DND-41 (cell line): ENCODE measurements at places on chromosomes 2 and 18.
A peak's percentile ranks its signal among the peaks of the same experiment; 100 is the strongest.

DNA sequence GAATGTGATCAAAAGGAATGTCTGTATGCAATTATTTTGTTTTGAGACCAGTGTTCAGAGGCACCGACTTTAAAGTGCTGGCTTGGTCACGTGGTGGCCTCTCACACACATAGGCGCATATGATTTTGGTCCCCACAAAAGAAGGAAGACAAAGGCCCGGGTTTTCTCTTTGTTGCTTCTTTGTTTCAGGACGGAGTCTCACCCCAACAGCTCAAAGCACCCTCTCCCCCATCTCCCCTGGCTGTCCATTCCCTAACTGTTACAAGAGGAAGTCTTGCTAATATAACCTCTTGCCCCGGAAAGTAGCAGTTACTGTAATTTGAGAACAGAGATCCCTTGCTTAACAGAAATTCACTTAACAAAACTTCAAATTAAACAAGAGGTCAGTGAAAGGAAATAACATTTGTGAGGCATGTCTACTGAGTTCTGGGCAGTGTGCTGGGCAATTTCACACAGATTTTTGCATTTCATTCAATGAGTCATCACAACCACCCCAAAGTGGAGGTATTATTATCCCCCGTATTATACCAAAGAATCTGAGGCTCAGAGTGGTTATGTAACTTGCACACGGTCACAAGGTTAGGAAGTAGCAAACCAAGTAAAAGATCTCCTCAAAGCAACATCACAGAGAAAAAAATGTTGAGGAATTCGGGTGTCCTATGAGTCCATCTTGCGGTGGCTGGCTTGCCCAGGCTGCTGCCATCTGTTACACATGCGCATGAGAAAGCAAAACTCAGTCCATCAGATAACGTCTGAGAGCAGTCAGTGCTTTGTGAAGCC, 75.8 kb downstream of the SDC1 start:
- peaks cover 3% of the 10 kb centered on the region for H3K27me3 ChIP-seq
- DNase-seq: no peak
- H3K36me3 ChIP-seq: no peaks in the 10 kb centered on the region
- H3K4me3 ChIP-seq: no peak overlapping the region
- H3K27ac ChIP-seq: no peak overlapping the region

- H3K27ac ChIP-seq: no peak overlapping the region
- H3K27me3 ChIP-seq: no peaks in the 10 kb centered on the region
- no peak for DNase-seq
- H3K36me3 ChIP-seq: no peaks in the 10 kb centered on the region
- no peak overlapping the region for H3K4me3 ChIP-seq
- peaks cover 15% of the 10 kb centered on the region for H3K4me1 ChIP-seq
Measured at GRCh38 chr2:239894276-239894675, 130.9 kb downstream of the NDUFA10 start.

DNA sequence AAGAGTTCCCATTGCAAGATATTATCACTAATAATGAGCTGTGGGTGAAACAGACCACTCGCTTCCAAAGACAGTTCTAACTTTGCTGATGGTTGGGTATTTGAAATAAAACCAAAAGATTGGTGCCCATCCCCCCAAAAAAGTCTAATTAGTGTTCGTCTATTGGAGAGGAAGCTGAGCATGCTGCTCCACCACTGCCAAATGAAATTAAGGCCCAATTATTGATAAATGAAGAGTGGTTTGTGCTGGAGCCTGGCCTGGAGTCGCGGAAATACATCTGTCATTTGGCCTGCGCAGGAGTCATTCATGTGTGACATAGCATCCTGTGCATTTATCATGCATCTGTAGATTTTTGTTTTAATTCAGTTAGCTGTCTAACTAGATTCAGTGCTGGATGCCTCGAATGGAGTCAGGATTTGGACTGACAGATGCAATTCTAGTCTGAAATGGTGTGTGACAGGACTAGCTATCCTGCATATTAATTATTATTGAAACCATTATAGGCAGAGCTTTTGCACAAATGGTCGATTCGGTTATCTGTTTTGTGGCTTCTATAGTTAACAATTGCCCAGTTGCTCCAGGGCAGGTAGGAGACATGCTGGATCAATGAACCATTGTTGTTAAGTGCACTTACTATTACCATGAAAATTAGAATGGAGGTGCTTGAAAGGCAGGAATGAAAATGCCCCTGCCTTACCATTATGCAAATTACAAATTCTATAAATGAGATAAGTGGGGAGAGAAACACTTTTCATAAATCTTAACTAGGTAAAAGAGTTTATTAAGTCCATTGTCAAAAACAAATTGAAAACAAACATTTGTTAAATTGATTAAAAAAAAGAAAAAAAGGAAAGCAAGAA, 450.4 kb upstream of the TCF4 start:
- DNase-seq: no peak
- H3K27me3 ChIP-seq: no peaks in the 10 kb centered on the region
- H3K36me3 ChIP-seq: no peaks in the 10 kb centered on the region
- H3K27ac ChIP-seq: no peak overlapping the region
- no peaks in the 10 kb centered on the region for H3K4me1 ChIP-seq
- H3K4me3 ChIP-seq: no peak overlapping the region

GRCh38 chr2:119910566-119910965, 102.3 kb upstream of the EPB41L5 start:
- H3K27me3 ChIP-seq: no peaks in the 10 kb centered on the region
- H3K4me1 ChIP-seq: no peaks in the 10 kb centered on the region
- no peak overlapping the region for H3K4me3 ChIP-seq
- no peak for DNase-seq

GRCh38 chr2:200216310-200216709, 90.2 kb upstream of the SPATS2L start:
- peaks cover 8% of the 10 kb centered on the region for H3K27me3 ChIP-seq
- H3K4me3 ChIP-seq: no peak overlapping the region
- no peak overlapping the region for H3K27ac ChIP-seq
- H3K4me1 ChIP-seq: no peaks in the 10 kb centered on the region
- DNase-seq: no peak

- no peak overlapping the region for H3K27ac ChIP-seq
- DNase-seq: no peak
- no peaks in the 10 kb centered on the region for H3K36me3 ChIP-seq
- H3K4me1 ChIP-seq: no peaks in the 10 kb centered on the region
- no peak overlapping the region for H3K4me3 ChIP-seq
Measured at GRCh38 chr2:134725876-134726275, 7.1 kb upstream of the TMEM163 start.

- no peak overlapping the region for H3K27ac ChIP-seq
- H3K36me3 ChIP-seq: no peaks in the 10 kb centered on the region
- no peaks in the 10 kb centered on the region for H3K4me1 ChIP-seq
- no peak for DNase-seq
- H3K4me3 ChIP-seq: no peak overlapping the region
Measured at GRCh38 chr2:238803996-238804870, 43.7 kb upstream of the TWIST2 start.

GRCh38 chr2:3725002-3725401, 21.6 kb downstream of the DCDC2C start:
- no peak for DNase-seq
- H3K27me3 ChIP-seq: peaks cover 2% of the 10 kb centered on the region
- no peak overlapping the region for H3K27ac ChIP-seq
- no peaks in the 10 kb centered on the region for H3K4me1 ChIP-seq
- H3K4me3 ChIP-seq: no peak overlapping the region

GRCh38 chr2:238720232-238720672, 127.6 kb upstream of the TWIST2 start:
- peaks cover 6% of the 10 kb centered on the region for H3K27me3 ChIP-seq
- peak; percentile 60 for DNase-seq

GRCh38 chr2:116802671-116803070, 1011.8 kb upstream of the DDX18 start:
- H3K36me3 ChIP-seq: no peaks in the 10 kb centered on the region
- no peaks in the 10 kb centered on the region for H3K4me1 ChIP-seq

- peaks cover 1% of the 10 kb centered on the region; the same call in 1 of the 2 replicates for H3K4me1 ChIP-seq
- no peak for DNase-seq
Measured at GRCh38 chr2:74740741-74741431, 86.8 kb downstream of the SEMA4F start.

GRCh38 chr2:160289831-160290230, 89.8 kb upstream of the ITGB6 start:
- H3K27ac ChIP-seq: no peak overlapping the region
- H3K27me3 ChIP-seq: no peaks in the 10 kb centered on the region
- H3K4me3 ChIP-seq: no peak overlapping the region
- no peak for DNase-seq
- peaks cover 46% of the 10 kb centered on the region for H3K36me3 ChIP-seq

DNA sequence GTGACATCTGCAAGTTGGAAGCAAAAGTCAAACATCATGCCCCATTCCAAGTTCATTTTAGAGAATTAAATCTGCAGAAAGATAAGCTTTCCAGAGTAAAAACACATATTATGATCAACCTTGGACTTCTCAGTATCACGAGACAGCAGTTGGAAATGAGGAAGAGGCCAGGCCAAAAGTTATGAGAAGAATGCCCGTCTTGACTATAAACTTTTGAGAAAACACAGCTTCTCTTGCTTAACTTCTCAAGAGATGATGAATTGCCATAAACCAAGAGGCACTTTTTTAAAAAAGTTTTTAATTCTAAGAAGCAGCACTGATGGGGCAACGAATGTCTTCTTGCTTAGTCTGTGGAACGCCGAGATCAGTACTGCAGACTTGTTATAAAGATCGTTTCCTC, 52.6 kb upstream of the NFU1 start:
- no peak overlapping the region for H3K27ac ChIP-seq
- no peak overlapping the region for H3K4me3 ChIP-seq
- H3K36me3 ChIP-seq: peaks cover 83% of the 10 kb centered on the region
- no peak for DNase-seq

GRCh38 chr2:204776781-204777559, 231.7 kb downstream of the PARD3B start:
- H3K36me3 ChIP-seq: no peaks in the 10 kb centered on the region
- no peak overlapping the region for H3K4me3 ChIP-seq
- H3K27me3 ChIP-seq: peaks cover 4% of the 10 kb centered on the region
- no peaks in the 10 kb centered on the region for H3K4me1 ChIP-seq

DNA sequence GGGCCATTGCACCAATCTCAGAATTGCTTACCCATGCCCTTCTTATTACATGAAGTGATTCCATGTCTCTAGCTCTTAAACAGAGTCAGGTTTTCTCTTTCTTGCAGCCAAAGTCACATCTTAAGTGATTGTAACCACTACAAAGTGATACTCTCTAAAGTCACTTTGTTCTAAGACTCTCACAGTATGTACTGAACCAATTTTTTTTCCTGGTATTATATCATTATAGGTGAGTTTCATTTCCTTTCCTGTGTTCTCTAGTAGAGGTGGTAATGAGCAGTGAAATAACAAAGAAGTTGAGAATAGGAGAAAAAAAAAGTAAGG, 66.3 kb upstream of the DARS1 start:
- peak overlapping the region; percentile 3 for H3K27ac ChIP-seq
- no peak for DNase-seq
- peaks cover 19% of the 10 kb centered on the region for H3K4me1 ChIP-seq
- no peaks in the 10 kb centered on the region for H3K36me3 ChIP-seq
- H3K4me3 ChIP-seq: no peak overlapping the region

DNA sequence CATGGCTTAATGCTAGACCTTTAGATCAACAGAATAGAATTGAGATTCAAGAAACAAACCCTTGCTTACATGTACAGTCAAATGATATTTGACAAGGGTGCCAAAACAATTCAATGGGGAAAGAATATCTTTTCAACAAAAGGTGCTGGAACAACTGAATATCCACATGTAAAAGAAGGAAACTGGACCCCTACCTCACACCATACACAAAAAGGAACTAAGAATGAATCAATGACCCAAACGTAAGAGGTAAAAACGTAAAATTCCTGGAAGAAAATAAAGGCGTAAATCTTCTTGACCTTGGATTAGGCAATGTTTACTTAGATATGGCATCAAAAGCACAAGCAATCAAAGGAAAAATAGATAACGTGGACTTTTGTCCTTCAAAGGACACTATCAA, 43.1 kb downstream of the BAZ2B start:
- H3K4me1 ChIP-seq: no peaks in the 10 kb centered on the region
- H3K36me3 ChIP-seq: no peaks in the 10 kb centered on the region
- no peak overlapping the region for H3K27ac ChIP-seq
- no peak overlapping the region for H3K4me3 ChIP-seq

DNA sequence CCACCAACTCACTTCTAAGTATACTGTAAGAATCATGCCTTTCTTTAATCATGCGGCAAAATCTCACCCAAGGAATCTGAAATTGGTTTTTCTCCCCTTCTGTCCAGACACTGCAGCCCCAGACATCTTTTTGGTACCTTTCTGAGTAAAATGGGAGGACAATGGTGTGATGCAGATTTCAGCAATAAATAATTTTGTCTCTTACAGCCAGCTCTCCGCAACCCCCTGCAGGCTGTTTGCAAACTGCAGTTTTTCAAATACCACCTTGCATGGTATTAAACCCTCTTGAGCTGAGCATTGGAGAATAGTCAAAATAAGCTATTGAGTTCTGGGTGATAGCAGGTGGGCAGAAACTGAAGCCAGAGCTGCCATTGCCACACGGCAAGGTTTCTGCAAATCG, 32.2 kb downstream of the GPR39 start:
- no peaks in the 10 kb centered on the region for H3K36me3 ChIP-seq
- H3K27ac ChIP-seq: no peak overlapping the region
- H3K27me3 ChIP-seq: no peaks in the 10 kb centered on the region
- no peak overlapping the region for H3K4me3 ChIP-seq
- no peaks in the 10 kb centered on the region for H3K4me1 ChIP-seq

DNA sequence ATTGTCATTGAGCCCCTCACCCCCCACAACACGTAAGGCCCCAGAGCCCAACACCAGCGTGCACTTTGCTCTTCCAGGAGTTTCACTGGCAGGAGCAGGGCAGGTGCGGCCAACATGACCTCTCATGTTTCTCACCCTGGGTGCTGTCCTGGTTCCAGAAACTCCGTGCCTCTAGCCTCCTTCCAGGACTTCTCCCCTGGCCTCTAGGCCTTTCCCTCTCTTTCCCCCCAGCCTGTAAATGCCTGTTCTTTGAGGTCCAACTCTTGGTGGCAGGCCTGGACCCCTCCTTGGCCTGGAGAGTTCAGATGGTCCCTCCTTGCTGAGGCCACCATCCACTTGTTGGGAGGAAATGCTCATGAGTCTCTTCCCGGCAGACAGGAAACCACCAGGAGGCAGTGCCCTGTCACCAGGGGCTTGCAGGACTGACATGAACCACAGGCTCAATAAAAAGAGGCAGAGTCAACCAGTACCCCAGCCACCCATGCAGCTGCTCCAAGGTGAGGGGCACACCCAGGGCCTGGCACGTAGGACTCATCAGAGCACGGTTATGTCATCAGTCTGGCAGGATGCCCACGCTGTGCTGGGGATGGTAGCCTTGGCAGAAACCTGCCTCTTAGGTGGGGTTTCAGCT, 1.5 kb downstream of the MALL start:
- H3K27me3 ChIP-seq: peaks cover 12% of the 10 kb centered on the region
- H3K4me1 ChIP-seq: no peaks in the 10 kb centered on the region
- DNase-seq: peak; percentile 41
- no peak overlapping the region for H3K27ac ChIP-seq
